SW 1271 (cell line): ENCODE measurements at places on chromosomes 7 and 10.

DNA sequence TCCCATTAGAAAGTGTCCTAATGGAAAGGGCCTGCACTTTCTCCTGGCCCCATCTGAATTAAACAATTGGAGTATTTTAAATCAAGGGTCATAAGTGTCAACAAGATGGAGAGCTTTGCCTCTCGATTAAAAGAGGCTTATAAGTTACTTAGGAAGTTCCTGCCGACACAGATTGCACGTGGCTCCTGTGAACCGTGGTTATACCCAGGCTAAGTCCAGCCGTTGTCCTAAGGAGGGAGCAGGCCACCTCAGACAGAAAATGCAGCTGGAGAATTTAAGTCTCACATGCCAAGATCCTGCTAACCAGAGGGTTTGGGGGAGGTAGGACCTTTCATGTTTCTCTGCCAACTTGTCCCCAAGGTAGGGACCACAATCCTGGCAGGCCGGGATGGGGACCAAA lies 626.5 kb upstream of the GALNT17 start:
- DNase-seq: no peak

- no peak for DNase-seq
Measured at GRCh38 chr10:21048068-21048467, 151.0 kb upstream of the NEBL start.

DNA sequence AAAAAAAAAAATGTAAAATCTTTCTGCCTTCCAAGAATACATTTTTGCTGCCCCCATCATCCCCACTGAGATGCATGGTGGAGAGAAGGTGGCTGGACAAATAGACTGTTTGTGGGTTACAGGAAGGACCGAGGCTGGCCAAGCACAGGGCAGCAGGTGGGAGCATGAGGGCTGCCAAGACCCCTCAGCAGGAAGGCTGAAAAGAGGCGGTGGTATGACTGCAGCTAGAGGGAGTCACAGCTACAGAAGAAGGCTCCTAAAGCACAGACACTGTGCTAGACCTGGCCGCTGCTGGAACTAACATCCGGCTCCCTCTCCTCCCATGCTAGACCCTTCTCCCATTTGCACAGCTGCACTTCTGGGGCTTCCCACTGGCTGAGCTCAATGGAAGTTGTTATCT lies 289.6 kb downstream of the TCERG1L start:
- no peak for DNase-seq

GRCh38 chr10:123597676-123598075 lies 68.5 kb upstream of the GPR26 start:
- DNase-seq: no peak

- DNase-seq: no peak
Measured at GRCh38 chr7:111261496-111261895, 170.6 kb downstream of the LRRN3 start.

DNA sequence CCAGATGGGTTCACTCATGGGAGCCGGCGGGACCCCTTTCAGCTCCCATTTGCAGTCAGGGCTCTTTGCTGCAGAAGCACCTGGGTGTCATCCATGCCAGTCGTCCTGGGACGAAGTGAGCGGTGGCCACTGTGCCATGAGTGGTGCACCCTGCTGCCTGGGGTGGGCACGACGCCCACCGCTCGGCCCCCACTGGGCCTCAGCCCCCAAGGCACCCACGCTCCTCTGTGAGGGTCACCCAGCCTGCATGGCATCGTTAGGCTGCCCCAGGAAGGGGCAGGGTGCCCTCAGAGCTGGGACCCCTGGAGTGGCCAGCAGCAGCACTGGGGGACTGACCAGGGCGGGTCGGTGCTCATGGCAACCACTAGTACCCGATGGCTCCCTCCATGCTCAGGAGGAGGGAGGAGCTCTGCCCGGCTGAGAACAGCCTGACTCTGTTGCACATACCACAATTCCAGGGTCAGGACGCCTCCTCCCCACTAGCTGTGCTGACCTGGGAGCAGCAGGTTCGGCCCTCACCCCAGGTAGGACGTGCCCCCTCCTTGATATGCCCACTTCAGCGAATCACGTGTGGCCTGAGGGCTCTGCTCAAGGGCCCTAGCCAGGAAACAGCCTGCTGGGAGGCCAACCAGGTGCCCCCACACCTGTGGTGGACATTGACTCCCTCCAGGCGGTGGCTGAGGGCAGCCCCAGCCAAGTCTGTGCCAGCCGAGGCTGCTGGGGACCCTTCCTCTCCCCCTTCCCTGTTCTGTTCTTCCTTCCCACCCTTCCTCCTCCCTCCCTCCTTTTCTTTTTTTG lies 28.5 kb upstream of the CFAP46 start:
- no peak for DNase-seq

GRCh38 chr10:92755725-92756124 lies 66.0 kb downstream of the HHEX start:
- no peak for DNase-seq

- no peak for DNase-seq
Measured at GRCh38 chr10:95133997-95134396, 60.0 kb upstream of the ACSM6 start.
